ENCODE measurements at places on chromosomes 12 and 14.

- no peak for DNase-seq
Measured at GRCh38 chr12:88880051-88880450, 299.8 kb upstream of the KITLG start.

- DNase-seq: no peak
Measured at GRCh38 chr14:61753631-61754030, 8.6 kb upstream of the SNAPC1 start.

DNA sequence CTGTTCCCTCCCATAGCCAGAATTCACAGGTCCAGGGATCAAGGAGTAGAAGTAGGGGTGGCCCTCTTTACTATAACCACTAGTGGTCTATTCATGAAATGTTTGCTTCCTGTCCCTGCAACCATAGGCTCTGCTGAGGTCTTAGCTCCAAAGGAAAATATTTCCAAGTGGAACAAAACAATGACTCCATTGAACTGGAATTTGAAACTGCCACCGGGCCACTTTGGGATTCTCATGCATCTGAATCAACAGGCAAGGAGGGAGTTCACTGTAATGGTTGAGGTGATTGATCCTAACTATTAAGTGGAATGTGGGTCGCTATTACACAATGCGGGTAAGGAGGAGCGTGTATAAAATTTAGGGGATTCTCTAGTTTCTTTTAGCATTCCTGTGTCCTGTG lies 197.0 kb downstream of the ETNK1 start:
- DNase-seq: no peak

- DNase-seq: peak; percentile 32
Measured at GRCh38 chr12:52270541-52271070, 3.8 kb upstream of the KRT86 start.

- DNase-seq: no peak
Measured at GRCh38 chr12:99450036-99450630, 197.4 kb upstream of the GARIN6 start.

- DNase-seq: no peak
Measured at GRCh38 chr12:49598527-49598926, 6.9 kb downstream of the FAM186B start.

- DNase-seq: no peak
Measured at GRCh38 chr12:89729946-89730459, 21.4 kb upstream of the ATP2B1 start.

GRCh38 chr14:78697341-78697740 lies 527.2 kb downstream of the NRXN3 start:
- no peak for DNase-seq

GRCh38 chr14:60220084-60220483 lies 28.9 kb upstream of the PPM1A start:
- no peak for DNase-seq

GRCh38 chr14:64213853-64214570 lies 80.2 kb downstream of the ESR2 start:
- no peak for DNase-seq

DNA sequence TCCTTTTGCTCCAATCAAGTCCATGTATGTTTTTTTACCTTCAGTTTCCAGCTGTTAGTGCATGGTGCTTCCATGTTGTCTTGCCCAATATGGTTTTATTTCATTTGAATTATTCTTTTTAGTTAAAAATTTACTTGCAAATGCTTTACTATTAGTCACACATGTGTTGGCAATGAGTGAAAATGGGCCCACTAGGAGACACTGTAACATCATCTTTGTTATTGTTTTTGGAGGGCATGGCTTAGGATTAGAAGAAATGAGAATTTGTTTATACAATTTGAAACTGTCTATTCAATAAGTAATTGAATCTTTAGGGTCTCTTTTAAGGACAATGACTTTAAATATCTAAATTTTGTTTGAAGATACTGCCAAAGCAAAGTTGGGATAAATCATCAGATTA lies 133.7 kb downstream of the BRMS1L start:
- DNase-seq: no peak

GRCh38 chr12:115752156-115752555 lies 525.3 kb downstream of the MED13L start:
- DNase-seq: no peak

DNA sequence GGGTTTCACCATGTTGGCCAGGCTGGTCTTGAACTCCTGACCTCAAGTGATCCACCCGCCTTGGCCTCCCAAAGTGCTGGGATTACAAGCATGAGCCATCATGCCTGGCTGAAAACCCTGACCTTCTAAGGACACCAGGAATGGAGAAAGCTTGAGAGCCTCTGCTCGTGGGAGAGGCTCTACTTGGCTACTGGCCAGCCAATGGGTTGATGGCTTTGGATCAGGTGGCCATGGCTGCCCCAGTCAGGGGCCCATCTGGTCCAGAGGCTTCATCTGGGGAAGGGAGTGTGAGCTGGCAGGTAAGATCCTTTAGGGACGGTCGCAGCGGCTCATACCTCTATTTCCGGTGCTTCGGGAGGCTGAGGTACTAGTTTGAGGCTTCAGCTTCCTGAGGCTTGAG lies 42.5 kb upstream of the PPP1CC start:
- DNase-seq: no peak

DNA sequence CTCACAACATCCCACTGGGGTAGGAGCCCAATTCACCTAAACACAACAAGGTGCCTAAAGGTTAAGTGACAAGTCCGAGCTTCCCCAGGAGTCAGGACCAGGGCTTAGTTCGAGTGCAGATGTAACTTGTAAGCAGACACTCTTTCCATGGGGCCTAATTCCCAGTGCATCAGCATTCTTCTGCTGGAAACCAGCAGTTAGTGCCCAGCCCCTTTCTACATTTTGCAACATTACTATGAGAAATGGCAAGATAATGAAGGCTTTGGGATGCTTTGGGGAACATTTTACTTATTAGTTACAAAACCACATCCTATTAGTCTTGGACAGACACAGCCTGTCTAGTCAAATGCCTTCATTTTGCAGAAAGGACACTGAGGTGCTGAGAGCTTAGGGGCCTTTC lies 179.8 kb downstream of the CALM1 start:
- DNase-seq: no peak

GRCh38 chr12:49553512-49554088 lies 14.3 kb downstream of the MCRS1 start:
- DNase-seq: peak; percentile 77

DNA sequence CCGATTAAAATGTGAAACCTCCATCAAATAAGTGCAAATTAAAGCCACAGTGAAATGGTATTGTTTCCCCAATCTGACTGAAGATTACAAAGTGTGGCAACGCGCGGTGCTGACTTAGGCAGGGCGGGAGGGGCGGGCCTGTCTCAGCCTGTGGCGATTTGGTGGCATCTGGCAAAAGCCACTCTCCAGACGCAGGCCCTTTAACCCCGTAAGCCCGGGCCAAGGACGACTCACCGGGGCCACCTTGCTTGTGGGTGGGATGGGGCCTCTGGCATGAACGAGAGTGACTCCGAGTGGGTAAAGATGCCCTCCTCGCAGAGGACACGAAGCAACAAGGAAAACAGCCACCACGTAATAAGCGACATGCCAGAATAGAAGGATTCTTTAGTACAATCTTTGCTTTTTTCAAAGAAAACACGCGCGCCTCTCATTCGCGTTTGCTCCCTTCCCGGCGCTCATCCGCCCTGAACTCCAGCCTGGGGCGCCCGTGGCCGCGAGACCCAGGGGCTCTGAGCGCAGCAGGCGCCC lies 815 bp downstream of the DEGS2 start:
- DNase-seq: no peak

GRCh38 chr12:81212996-81213696 lies 135.3 kb downstream of the ACSS3 start:
- DNase-seq: no peak

GRCh38 chr12:49131894-49132461 lies 783 bp upstream of the TUBA1B start:
- peak; percentile 40 for DNase-seq

- no peak for DNase-seq
Measured at GRCh38 chr14:54535646-54536045, 25.9 kb downstream of the CGRRF1 start.

DNA sequence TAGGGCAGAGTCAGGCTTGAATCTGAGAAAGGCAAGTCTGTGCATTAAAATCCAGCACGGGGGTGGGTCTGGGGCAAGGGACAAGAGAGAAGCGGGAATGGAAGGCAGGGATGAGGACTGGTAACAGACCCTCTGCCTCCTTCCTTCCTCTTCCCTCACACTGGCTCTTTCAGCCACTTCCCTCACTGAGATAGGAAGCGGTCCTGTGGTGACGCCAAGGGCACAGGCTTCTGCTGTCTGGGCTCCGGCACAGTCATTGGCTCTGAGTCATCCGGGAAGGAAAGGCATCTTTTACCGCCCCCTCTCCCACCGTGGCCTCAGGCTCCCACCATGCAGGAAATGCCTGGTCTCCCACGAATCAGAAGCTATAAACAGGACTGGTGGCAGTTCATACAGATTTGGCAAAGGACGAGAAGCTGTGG lies 70.2 kb downstream of the ETV6 start:
- no peak for DNase-seq

GRCh38 chr14:101503431-101504095 lies 57.7 kb upstream of the DIO3 start:
- no peak for DNase-seq

- DNase-seq: no peak
Measured at GRCh38 chr14:51211149-51211548, 28.9 kb upstream of the TMX1 start.

DNA sequence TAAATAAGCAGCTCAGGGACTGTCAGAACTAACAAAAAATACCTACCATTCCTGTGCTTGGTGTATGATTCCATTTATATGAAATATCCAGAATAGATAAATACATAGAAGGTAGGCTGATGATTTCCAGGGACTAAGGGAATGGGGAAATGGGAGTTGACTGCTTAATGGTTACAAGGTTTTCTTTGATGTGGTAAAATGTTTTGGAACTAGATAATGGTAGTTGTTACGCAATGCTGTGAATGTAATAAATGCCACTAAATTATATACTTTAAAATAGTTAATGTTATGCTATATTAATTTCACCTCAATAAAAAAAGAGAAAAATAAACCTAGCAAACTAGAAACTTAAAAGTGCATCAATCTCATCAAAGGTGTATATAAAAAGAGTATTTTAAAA lies 41.1 kb downstream of the CEP83 start:
- no peak for DNase-seq

GRCh38 chr12:93125126-93125525 lies 196.0 kb upstream of the EEA1 start:
- no peak for DNase-seq

GRCh38 chr12:2233034-2233433 lies 180.2 kb downstream of the CACNA1C start:
- DNase-seq: no peak

DNA sequence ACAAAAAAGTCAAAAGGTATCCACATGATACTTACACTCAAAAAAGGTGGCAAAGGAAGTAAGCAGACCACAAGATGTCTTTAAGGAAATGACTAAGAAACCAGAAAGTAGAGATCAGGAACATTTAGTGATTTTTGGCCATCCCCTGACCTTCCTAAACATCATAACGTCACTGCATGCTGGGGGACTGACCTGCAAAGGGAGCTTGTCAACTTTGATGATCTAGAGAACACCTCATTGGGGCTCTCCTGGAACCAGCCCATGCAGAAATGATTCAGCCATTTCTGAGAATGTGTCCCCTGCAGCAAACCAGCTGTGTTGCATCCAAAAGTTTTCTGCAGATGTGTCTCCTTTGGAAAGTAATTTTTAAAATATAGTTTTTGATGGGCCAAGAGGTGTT lies 152.2 kb upstream of the RASSF8 start:
- DNase-seq: no peak

DNA sequence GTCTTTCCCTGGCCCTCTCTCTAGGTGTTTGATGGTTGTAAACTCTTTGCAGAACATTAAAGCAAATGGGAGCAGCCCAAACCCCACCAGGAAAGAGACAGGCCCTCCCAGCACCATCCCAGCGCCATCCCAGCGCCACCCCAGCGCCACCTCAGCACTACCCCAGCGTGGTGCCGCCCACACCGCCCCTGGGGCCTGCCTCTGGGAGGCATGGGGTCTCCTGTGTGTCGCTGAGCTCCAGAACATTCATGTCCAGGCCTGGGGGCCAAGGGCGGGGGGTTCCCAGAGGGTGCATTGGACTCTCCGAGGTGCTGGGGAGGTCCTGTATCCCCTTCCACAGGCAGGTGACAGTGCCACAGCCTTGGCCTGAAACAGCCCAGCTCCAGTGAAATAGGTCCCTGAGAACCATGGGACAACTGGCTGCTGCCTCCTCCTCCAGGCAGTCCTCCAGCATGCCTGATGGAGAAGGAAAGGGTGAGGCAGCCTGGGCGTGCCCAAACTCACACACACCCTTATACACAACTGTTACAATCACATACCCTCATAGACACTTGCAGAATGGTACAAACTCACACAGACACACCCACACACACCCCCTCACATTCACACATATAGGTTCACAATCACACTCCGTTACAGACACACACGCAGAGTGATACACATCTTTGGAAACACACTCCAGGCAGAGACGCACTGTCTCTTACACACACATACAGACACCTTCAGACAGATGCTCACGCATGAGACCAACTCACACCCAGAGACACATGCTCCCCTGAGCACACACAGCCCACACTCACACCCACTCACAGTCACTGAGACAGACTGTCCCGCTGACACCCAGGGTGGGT lies 44.4 kb upstream of the NCOR2 start:
- DNase-seq: no peak

GRCh38 chr12:49335118-49335954 lies 1.7 kb downstream of the C1QL4 start:
- no peak for DNase-seq

GRCh38 chr14:102760496-102761193 lies 16.6 kb upstream of the TRAF3 start:
- DNase-seq: no peak

DNA sequence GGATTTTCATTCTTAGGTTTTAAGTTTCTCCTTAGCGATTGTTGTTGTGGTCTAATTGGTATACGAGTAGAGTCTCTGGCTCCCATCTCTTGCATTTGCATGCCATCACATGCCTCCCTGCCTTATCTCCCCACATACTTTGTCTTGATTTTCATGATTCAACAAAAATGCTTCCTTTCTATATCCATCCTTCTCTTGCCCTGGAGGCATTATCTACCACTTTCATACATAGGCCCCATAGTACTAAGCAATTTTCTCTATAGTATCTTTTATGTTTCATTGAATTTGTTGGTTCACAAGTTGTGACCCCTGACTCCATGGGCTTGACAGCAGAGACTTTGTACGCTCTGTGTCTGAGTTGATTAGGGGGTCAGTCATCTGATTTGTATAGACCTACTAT lies 226.1 kb downstream of the ACSS3 start:
- DNase-seq: no peak
